ENCODE measurements at places on chromosomes 4 and X.

GRCh38 chr4:180296036-180296599 lies 1947.1 kb upstream of the TENM3 start:
- no peak for DNase-seq

GRCh38 chrX:100409610-100410590 lies at the start of gene PCDH19:
Gene PCDH19, minus strand, starts transcription at chrX:100410273. Its CDS starts 1,676 bp downstream, at chrX:100408597.
- no peak for DNase-seq

DNA sequence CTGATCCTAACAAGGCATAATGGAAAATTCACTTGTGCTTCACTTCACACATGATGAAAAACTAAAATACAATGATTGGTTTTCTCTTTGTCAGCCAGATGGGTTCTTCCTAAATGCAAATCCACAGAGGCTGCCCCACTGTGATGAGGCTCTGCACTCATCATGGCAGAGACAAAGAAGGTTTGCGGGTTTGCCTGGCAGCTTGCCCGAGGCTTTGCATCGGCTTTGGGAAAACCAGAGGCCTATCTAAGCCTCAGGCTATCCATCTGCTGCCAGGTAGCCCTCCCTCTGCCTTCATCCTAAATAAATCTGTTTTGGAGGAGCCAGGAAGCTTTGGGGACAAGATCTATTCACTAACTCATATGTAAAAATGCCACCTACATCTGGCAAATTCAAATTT lies 244.2 kb downstream of the PACRGL start:
- DNase-seq = no peak

GRCh38 chr4:157079441-157079840 lies 3.5 kb downstream of the GLRB start:
- no peak for DNase-seq
